ENCODE measurements at places on chromosomes 11 and 22. TPM values are rescaled to one million over a fixed set of nuclear protein-coding genes. Genes with fewer than 3 reads are reported as not detected.
A peak's percentile ranks its signal among the peaks of the same experiment; 100 is the strongest.

INPP5J gene
- total RNA-seq = 0.29 TPM

GRCh38 chr22:30906411-30906810, 62.2 kb downstream of the MORC2 start:
- no peak overlapping the region for H3K27ac ChIP-seq
- H3K4me3 ChIP-seq = no peak overlapping the region
- no peaks in the 10 kb centered on the region for H3K27me3 ChIP-seq
- peaks cover 4% of the 10 kb centered on the region for H3K4me1 ChIP-seq
- peaks cover 4% of the 10 kb centered on the region for H3K36me3 ChIP-seq

DNA sequence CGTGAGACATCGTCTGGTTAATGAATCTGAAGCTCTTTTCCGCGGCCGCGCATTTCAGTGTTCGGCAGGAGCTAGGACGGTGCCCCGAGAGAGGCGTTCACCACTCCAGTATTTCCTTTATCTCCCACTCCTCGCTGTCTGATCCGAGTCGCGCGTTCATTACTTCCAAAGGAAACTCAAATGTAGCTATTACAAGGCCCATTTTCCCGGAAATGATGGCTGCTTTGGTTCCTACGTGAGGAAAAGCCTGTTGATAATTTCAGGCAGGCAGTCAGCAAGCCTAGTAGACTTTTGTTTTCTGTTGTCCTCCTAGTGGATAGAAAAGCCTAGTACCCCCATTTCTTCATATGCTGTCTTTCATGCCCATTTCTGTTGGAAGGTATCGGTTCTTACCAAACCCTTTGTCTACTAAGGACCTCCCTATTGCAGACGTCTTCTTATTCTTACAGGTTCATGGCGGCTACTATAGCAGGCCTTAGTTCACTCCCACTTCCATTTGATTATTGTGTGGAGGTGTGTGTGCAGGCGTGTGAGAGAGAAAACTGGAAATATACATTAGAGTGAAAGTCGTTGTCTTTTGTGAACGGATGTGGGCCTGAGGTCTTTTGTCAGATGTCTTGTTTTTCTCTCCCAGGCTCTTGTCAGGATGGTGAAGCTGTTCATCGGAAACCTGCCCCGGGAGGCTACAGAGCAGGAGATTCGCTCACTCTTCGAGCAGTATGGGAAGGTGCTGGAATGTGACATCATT, 737 bp downstream of the RBM4 start:
- H3K27ac ChIP-seq = peak overlapping the region; percentile 98
- H3K27me3 ChIP-seq = no peaks in the 10 kb centered on the region
- H3K36me3 ChIP-seq = peaks cover 77% of the 10 kb centered on the region

APOL5 gene
- total RNA-seq = not detected
